ENCODE measurements at places on chromosomes 2 and 18. TPM values are rescaled to one million over a fixed set of nuclear protein-coding genes. Genes with fewer than 3 reads are reported as not detected.

SNED1 gene
- 35.2 TPM for total RNA-seq

APCDD1 gene
- 38.8 TPM for total RNA-seq

FOXI3 gene
- not detected for total RNA-seq

GRCh38 chr2:3042601-3043585 lies 334.7 kb downstream of the EIPR1 start:
- no peak for DNase-seq
- H3K4me1 ChIP-seq = no peaks in the 10 kb centered on the region
- no peak overlapping the region for H3K27ac ChIP-seq
- H3K36me3 ChIP-seq = no peaks in the 10 kb centered on the region

DNA sequence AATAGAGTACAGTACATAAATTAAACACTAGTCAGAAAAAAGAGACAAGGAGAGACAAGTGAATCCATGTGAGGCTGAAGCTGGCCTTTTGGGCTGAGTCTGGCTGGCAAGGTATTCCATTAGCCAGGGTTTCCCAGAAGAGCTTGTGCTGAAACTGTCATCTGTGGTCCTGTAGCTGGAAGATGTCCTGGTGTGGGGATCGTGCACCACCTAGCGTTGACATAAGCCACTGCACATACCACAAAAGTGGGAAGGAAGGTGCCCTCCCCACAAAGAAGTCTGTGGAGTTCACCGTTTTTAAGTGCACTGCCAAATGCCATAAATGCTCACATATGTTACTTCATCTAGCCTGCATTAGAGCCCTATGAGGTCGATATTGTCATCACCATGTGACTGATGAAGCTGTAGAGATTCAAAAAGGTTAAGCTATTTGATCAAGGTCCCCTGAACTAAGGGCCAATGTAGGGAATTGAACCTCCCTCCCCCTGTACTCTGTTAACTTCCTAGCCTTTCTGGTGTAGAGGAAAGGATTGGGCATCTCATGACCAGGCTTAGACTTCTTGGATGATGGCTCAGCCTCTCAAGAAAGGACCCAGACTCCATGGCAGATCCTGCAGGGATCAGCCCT lies 31.9 kb upstream of the GALNT14 start:
- no peak overlapping the region for H3K4me3 ChIP-seq
- no peaks in the 10 kb centered on the region for H3K36me3 ChIP-seq
- H3K27me3 ChIP-seq = no peaks in the 10 kb centered on the region
- no peaks in the 10 kb centered on the region for H3K4me1 ChIP-seq
- H3K27ac ChIP-seq = no peak overlapping the region
- DNase-seq = no peak

Measured in breast epithelium (tissue), 4 donors.